Karpas-422 (cell line): ENCODE measurements at places on chromosomes 16 and 17. TPM values are rescaled to one million over a fixed set of nuclear protein-coding genes. Genes with fewer than 3 reads are reported as not detected.

The KRT16 gene
- not detected in 2 replicates for total RNA-seq

DNA sequence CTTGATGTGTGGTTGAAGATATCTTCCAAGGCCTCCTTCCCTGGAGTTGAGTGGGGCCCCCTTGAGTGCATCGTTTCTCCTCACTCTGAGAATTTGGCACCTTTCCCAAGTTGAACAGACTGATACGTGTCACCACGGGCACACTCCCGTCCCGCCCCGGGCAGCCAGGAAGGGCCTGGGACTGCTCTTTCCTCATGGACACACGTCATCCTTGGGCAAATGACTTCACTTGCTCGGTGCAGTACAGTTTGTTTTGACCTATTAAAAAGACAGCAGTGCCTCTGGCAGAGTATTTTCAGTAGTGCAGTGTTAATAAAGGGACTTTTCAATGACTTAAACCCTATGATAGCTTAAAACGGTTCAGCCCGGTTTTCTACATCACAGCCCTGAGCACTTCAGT lies 59.9 kb downstream of the SEC14L1 start:
- H3K4me1 ChIP-seq, result peaks cover 7% of the 10 kb centered on the region
- peaks cover 24% of the 10 kb centered on the region; the same call in 1 of the 2 replicates for H3K36me3 ChIP-seq
- DNase-seq, result no peak
- H3K27ac ChIP-seq, result no peak overlapping the region
- H3K4me3 ChIP-seq, result no peak overlapping the region

- peaks cover 25% of the 10 kb centered on the region for H3K36me3 ChIP-seq
- peak overlapping the region; percentile 97 for H3K4me3 ChIP-seq
- peak; percentile 79 for DNase-seq
- peak overlapping the region; percentile 78 for H3K27ac ChIP-seq
- no peaks in the 10 kb centered on the region for H3K27me3 ChIP-seq
- H3K4me1 ChIP-seq, result peaks cover 36% of the 10 kb centered on the region
Observed at GRCh38 chr17:72121164-72122009, 567 bp downstream of the SOX9 start.

DNA sequence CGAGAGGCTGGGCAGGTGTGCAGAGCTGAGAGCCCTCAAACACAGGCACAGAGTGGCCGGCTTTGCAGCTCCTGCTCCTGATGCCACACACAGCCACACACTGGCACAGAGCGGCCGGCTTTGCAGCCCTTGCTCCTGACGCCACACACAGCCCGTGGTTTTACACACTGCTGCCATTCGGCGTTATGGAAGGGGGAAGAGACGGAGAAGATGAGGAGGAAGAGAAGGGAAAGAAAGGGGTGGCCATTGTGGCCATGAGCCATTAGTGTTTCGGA lies 26.8 kb downstream of the WSCD1 start:
- no peaks in the 10 kb centered on the region for H3K36me3 ChIP-seq
- H3K27me3 ChIP-seq, result no peaks in the 10 kb centered on the region
- H3K4me1 ChIP-seq, result no peaks in the 10 kb centered on the region
- no peak for DNase-seq

DNA sequence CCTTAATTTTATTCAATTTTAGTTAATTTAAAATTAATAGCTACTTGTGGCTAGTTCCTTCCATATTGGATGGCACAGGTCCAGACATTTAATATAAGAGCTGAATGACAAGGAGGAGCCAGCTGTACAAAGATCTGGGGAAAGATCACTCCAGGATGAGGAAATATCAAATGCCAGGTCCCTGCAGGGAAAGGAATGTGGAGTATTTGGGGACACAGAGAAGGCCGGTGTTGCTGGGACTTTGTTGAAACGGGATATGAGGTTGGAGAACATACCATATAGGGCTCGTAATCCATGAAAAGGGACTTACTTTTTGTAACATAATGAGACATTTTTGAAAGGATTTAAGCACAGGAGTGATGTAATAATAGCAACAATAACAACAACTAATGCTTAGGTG lies 426.8 kb downstream of the HS3ST4 start:
- DNase-seq, result no peak
- no peaks in the 10 kb centered on the region for H3K36me3 ChIP-seq
- no peaks in the 10 kb centered on the region for H3K27me3 ChIP-seq
- H3K27ac ChIP-seq, result no peak overlapping the region

DNA sequence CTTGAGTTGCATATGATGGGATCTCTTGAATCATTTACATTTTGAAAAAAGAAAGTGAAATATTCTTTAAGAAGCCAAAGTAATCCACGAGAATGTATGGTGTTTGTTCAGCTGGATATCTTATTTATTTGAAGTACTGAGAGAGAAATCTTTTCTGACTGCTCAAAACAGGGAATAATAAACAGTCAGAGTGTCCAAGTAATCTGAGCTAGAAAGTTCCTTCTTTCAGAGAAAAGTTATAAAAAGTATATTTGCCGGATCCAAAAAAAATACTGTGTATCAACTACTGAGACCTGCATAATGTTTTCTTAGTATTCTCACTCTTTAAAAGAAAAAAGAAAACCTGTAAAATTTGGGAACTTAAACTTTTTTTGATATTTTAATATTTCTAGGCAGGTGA lies 350.8 kb downstream of the WWOX start:
- no peak for DNase-seq
- no peak overlapping the region for H3K4me3 ChIP-seq
- no peak overlapping the region for H3K27ac ChIP-seq
- H3K36me3 ChIP-seq, result no peaks in the 10 kb centered on the region
- H3K27me3 ChIP-seq, result no peaks in the 10 kb centered on the region

The CLDN6 gene
- total RNA-seq, result not detected in 2 replicates

The GALK1 gene
- total RNA-seq, result 23.9 and 28.3 TPM in 2 replicates

GRCh38 chr17:33667052-33667509 lies 374.0 kb upstream of the ASIC2 start:
- no peaks in the 10 kb centered on the region for H3K36me3 ChIP-seq
- H3K4me3 ChIP-seq, result no peak overlapping the region
- no peaks in the 10 kb centered on the region for H3K27me3 ChIP-seq
- no peak overlapping the region for H3K27ac ChIP-seq

DNA sequence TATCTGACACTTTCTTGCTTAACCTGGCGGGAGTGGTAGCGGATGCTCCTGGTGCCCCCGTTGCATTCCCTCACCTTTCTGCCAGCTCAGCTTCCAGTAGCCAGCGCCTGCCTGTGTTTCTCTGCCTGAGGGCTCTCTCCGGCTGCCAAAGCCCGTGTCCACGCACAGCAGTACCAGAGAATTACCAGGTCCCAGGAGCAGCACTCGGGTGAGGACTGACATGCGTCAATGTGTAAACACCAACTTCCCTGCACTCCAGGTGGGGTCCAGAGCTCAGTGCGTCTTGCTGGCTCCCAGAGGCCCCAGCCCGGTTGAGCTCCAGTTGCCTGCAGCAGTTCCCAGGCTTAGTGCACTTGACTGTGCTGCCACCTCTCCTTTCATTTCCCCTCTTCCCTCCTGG lies 54.8 kb downstream of the CDH13 start:
- H3K4me1 ChIP-seq, result no peaks in the 10 kb centered on the region
- H3K36me3 ChIP-seq, result no peaks in the 10 kb centered on the region
- 0 out of 2 replicates have a peak, but pooled peaks cover 3% of the 10 kb centered on the region for H3K27me3 ChIP-seq
- no peak for DNase-seq
- H3K27ac ChIP-seq, result no peak overlapping the region

The HNF1B gene
- not detected in 2 replicates for total RNA-seq

The MSRB1 gene
- 4.8 and 18.1 TPM in 2 replicates for total RNA-seq

DNA sequence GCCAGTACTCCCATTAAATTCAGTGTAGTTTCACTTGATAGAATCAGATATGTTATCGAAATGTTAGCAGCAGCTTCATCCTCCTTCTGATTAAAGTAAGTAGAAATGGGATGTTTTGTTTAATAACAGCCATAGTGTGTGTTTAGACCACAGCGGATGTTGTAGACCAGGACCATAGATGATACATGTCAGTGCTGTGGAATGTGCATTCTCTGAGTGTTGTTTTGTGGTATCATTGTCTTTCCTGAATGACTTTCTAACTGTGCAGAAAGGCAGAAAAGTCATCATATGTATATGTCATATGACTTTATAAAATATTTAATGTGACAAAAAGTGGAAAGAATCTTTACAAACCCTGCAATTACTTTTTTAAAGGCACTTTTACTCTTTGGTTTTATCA lies 55.6 kb downstream of the CYLD start:
- H3K27ac ChIP-seq, result no peak overlapping the region
- peaks cover 3% of the 10 kb centered on the region; the same call in 1 of the 2 replicates for H3K36me3 ChIP-seq
- H3K4me1 ChIP-seq, result no peaks in the 10 kb centered on the region
- no peak overlapping the region for H3K4me3 ChIP-seq
- DNase-seq, result no peak

GRCh38 chr16:86570558-86571529 lies 4.2 kb downstream of the FOXC2 start:
- DNase-seq, result no peak
- no peaks in the 10 kb centered on the region for H3K4me1 ChIP-seq
- no peaks in the 10 kb centered on the region for H3K36me3 ChIP-seq

The DPEP1 gene
- 0.87 and 1.7 TPM in 2 replicates for total RNA-seq

The CA5A gene
- total RNA-seq, result not detected in 2 replicates

DNA sequence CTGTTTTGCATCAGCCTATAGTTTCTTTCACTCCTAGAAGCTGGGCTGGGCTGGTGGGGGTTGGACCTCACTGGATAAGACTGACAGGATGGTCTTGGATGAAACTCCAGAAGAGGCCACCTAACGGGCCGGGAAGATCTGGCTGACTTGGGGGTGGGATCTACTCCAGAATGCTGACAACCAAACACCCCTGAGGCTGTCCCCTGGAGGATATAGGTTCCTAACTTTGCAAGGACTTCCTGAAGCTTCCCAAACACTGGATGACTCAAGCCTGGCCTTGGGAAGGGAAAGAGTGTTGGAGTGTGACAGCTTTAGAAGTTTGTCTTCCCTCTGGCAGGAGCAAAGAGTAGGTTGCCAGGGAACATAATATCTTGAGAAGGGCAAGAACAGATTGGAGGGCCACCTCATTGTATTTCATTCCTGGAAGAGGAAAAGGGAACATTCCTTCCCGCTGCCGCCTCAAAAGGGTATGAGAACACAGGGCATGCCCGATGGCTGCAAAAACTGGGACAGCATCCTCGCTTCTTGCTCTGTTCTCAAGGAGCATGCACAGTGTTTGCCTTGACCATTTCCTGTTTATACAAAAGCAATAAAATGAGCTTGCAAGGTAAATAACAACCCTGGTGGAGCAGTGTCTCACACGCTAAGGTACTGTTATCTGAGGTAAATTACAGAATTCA lies 6.8 kb upstream of the CYB5B start:
- H3K4me1 ChIP-seq, result no peaks in the 10 kb centered on the region
- no peak for DNase-seq
- no peak overlapping the region for H3K27ac ChIP-seq
- no peaks in the 10 kb centered on the region for H3K36me3 ChIP-seq
- H3K27me3 ChIP-seq, result no peaks in the 10 kb centered on the region

The GFAP gene
- total RNA-seq, result not detected in 2 replicates

GRCh38 chr16:58433569-58433951 lies 41.3 kb downstream of the GINS3 start:
- H3K36me3 ChIP-seq, result peaks cover 58% of the 10 kb centered on the region
- H3K27me3 ChIP-seq, result no peaks in the 10 kb centered on the region
- no peak overlapping the region for H3K4me3 ChIP-seq
- H3K4me1 ChIP-seq, result peaks cover under 1% of the 10 kb centered on the region; the same call in 1 of the 2 replicates
- DNase-seq, result no peak
- H3K27ac ChIP-seq, result no peak overlapping the region

DNA sequence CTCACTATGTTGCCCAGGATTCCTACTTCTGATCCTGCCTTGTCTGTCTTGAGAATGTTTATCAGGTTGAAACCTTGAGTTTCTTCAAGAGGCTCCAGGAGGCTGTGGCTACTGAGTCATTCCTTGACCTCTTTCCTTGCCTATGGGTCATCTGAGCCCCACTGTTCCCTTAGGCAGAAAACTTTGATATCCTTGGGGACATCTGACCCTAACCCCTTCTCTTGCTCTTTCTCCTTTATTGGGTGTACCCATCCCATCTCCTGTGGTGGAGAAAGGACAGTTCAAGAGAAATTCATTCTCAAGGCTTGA lies 12.5 kb downstream of the ARL4D start:
- H3K27ac ChIP-seq, result no peak overlapping the region
- DNase-seq, result no peak
- no peaks in the 10 kb centered on the region for H3K27me3 ChIP-seq
- H3K36me3 ChIP-seq, result no peaks in the 10 kb centered on the region

DNA sequence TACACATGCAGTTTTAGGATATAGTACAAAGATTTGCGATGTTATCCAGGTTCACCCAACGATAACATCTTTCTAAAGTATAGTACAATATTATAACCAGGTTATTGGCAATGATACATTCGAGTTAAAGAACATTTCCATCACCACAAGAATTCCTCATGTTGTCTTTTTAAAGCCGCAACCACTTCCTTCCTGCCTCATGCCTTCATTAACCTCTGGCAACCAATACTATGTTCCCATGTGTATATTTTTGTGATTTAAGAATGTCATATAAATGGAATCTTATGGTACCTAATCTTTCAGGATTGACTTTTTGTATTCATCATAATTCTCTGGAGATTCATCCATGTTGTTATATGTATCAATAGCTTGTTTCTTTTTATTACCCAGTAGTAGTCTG lies 1183.2 kb downstream of the CDH11 start:
- H3K36me3 ChIP-seq, result no peaks in the 10 kb centered on the region
- no peak overlapping the region for H3K4me3 ChIP-seq
- H3K27me3 ChIP-seq, result no peaks in the 10 kb centered on the region

The SLC9A5 gene
- total RNA-seq, result 4.9 and 6.1 TPM in 2 replicates

DNA sequence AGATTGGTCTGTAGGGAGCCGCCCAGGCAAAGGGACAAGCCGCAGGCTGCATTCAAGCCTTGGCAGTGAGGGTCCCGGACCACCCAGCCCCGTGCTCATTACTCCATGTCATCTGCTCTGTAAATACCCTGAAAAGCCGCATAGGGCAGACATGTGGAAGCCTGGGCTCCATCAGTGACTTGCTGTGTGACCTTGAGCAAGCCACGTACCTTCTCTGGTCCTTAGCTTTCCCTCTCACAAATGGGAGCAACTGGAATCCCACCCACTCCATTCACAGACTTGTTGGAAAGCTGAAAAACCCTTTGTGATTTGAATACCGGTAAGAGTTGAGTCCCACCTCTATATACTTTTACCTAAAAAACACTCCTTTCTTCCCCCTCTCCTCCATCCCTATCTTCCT lies 11.9 kb downstream of the CAMKK1 start:
- no peak overlapping the region for H3K4me3 ChIP-seq
- H3K36me3 ChIP-seq, result no peaks in the 10 kb centered on the region
- H3K27ac ChIP-seq, result no peak overlapping the region
- H3K4me1 ChIP-seq, result no peaks in the 10 kb centered on the region

GRCh38 chr17:30000001-30000754 lies 58.7 kb downstream of the EFCAB5 start:
- peak; percentile 51 for DNase-seq
- H3K27ac ChIP-seq, result no peak overlapping the region
- H3K4me3 ChIP-seq, result no peak overlapping the region
- no peaks in the 10 kb centered on the region; the same call in 1 of the 2 replicates for H3K4me1 ChIP-seq
- H3K36me3 ChIP-seq, result no peaks in the 10 kb centered on the region
- H3K27me3 ChIP-seq, result no peaks in the 10 kb centered on the region

DNA sequence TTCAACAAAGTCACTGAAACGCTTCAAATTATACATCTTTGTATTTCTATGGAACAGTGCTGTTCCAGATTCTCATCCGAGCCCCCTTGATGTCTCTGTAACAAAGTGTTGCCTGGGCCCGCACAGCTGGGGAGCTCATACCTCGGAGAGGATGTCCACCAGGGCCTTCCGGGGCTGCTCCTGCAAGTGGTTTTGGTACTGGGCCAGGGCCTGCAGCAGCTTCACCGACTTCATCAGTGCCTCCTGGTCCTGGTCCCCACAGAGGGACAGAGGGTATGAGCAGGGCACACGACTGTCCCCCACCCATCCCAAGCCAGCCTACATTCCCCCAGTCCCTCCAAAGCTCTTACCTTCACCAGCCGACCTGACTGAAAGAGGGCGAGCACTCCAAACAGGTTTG lies 1.5 kb downstream of the MYBBP1A start:
- peaks cover 31% of the 10 kb centered on the region; the same call in 1 of the 2 replicates for H3K36me3 ChIP-seq
- no peak overlapping the region; the same call in 1 of the 2 replicates for H3K27ac ChIP-seq
- H3K27me3 ChIP-seq, result no peaks in the 10 kb centered on the region
- DNase-seq, result no peak
